ENCODE measurements at places on chromosomes 12 and 14. TPM values are rescaled to one million over a fixed set of nuclear protein-coding genes. Genes with fewer than 3 reads are reported as not detected.

The TAS2R42 gene
- 0.26 TPM for total RNA-seq

DNA sequence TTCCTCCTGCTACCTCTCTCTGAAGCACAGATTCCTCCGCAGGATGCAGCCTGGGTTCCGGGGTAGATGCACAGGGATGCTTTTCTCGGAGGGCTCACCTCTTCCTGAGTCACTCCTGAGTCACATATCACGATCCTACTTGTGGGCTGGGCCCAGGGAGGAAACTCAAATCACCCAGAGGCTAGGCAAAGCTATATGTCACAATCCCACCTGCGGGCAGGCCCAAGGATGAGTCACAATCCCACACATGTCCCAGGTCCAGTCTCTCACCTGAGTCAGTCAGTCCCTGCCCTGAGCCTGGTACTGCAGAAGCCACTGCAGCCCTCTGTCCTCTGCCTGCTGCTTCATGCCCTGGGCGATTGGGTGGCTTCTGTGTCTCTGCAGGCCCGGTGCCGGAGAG is 149.0 kb upstream of the GSC start:
- no peak for ATAC-seq

DNA sequence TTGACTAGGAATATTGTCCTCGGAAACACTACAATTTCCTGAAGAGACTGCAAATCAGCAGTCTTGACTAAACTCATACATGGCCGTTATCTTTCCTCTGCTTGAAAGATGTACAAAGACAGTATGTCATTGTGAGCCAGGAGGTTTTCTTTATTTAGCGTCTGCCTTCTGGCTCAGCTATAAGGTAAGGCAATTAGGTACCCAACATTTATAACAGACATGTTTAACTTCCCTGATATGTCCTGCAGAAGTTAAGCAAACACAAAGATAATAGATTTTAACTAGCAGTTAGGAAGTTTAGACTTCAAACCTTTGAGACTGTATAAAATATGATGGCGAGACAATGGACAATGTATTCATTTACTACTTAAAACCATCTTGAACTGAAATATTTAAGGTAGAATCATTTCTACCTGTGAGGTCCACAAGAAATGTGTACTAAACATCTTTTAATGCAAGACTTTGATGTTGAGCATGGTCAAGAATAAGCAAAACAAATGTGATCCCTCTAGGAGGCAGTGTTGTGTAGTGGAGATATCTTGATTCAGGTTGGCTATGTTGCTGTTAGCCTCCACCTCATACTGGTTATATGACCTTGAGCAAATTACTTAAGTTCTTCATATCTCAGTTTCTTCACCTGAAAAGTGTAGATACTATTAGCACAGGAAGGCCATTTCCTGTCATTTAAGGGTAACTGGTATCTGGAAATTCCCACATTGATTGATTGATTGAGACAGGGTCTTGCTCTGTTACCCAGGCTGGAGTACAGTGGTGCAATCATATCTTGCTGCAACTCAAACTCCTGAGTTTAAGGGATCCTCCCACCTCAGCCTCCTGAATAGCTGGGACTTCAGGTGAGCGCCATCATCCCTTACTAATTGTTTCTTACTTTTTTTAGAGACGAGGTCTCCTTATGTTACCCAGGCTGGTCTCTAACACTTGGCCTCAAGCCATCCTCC is 96.3 kb upstream of the EEA1 start:
- ATAC-seq: no peak

DNA sequence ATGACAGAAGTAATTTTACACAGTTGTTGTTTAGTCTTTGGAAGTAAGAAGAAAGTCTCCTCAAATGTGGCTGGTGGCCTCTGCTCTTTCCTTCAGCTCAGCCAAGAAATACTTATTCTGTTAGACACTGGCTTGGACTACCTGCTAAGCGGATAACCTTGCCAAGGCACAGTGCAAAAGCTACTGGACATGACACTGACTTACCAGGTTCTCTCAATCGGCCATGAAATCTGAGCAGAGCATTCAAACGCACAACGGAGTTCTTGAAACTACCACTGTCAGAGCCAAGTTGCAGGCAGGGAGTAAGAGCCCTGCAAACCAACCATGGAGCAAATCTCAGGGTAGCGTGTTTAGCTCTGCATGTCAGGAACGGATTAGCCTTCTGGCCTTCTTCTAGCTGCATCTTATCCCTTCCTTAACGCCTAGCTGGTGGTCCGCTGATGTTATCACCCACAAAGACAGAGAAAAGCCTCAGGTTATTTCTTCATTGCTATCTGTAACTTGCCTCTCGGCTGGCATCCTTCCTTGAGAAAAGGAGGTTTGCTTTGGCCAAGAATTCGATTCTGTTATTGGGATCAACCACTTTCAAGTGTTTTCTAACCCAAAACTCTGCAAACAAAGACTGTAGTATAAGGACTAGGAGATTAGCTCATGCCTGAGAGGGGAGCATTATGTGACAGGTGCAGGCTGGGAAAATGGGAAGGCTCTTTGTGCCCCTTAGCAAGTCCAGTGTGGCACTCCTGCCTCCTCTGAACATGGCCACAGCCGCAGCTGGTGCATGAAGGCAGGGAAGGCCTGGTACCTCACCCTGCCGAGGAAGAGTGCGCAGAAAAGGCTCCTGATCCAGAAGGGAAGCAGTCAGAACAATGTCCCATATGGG is 223.4 kb downstream of the GLT1D1 start:
- no peak for ATAC-seq

Data from motor neuron (in vitro differentiated cells).